ENCODE measurements at places on chromosomes 16 and 17. TPM values are rescaled to one million over a fixed set of nuclear protein-coding genes. Genes with fewer than 3 reads are reported as not detected.

Gene ITGA2B
- polyA plus RNA-seq = 3.9 TPM

Gene KCNJ2
- polyA plus RNA-seq = 2.4 TPM

Gene ADGRG3
- polyA plus RNA-seq = 0.30 TPM

Gene RHOT1
- polyA plus RNA-seq = 53.0 TPM

Gene KCNAB3
- 33.6 TPM for polyA plus RNA-seq

Gene BTBD17
- polyA plus RNA-seq = 25.2 TPM

Gene SCARF1
- polyA plus RNA-seq = 7.1 TPM

Gene EXOC3L1
- 5.4 TPM for polyA plus RNA-seq

Gene DLG4
- 203 TPM for polyA plus RNA-seq

Gene DRC7
- 3.5 TPM for polyA plus RNA-seq

Gene TMEM106A
- 5.9 TPM for polyA plus RNA-seq

Gene SLC13A5
- polyA plus RNA-seq = 14.6 TPM

Gene RAB11FIP4
- polyA plus RNA-seq = 50.5 TPM

Gene KRTAP4-5
- not detected for polyA plus RNA-seq

Gene VTN
- polyA plus RNA-seq = 2.9 TPM

Gene CAPNS2
- 0.15 TPM for polyA plus RNA-seq

Gene NOD2
- polyA plus RNA-seq = 0.82 TPM

Gene BRIP1
- 3.4 TPM for polyA plus RNA-seq

Gene NPIPA8
- 5.6 TPM for polyA plus RNA-seq

Gene DLX3
- 0.10 TPM for polyA plus RNA-seq

Gene SLC38A8
- 0.97 TPM for polyA plus RNA-seq

Gene DGKE
- 11.0 TPM for polyA plus RNA-seq

Gene KRT40
- polyA plus RNA-seq = 0.33 TPM

Gene PNMT
- 6.2 TPM for polyA plus RNA-seq

Measured in spinal cord (tissue), 10 donors.